ENCODE measurements at places on chromosomes 13 and 19.

DNA sequence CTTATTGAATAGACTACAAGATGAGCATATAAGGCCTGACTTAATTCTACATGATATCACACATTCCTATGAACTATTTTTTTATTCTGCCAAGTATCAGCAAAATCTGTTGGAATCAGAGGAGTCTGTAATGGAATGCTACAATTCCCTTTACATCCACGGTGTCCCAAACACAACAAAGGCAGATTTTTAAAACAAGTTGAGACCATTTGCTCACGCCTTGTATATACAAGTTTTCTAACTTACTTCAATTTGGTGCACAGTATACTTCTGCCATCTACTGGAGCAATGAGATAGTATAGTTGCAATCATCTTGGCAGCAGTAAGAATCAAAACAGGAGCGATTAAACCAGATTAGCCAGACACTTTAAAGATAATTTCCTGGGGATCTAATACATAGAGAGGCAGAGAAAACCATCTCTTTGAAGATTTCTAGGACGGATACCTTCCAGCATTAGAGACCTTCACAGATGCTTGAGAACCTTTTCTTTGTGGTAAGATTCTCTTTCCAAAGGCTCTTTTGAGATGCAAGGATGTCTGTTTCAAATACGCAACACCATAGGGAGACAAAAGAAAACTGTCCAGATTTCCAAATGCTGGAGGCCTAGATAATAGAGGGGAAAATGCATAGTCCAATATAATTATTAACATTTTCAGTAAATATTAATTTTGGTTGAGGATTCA is 302.0 kb upstream of the MIR17HG start:
- no peak for DNase-seq

- no peak for DNase-seq
Observed at GRCh38 chr19:38199340-38199739, 24.7 kb downstream of the DPF1 start.

DNA sequence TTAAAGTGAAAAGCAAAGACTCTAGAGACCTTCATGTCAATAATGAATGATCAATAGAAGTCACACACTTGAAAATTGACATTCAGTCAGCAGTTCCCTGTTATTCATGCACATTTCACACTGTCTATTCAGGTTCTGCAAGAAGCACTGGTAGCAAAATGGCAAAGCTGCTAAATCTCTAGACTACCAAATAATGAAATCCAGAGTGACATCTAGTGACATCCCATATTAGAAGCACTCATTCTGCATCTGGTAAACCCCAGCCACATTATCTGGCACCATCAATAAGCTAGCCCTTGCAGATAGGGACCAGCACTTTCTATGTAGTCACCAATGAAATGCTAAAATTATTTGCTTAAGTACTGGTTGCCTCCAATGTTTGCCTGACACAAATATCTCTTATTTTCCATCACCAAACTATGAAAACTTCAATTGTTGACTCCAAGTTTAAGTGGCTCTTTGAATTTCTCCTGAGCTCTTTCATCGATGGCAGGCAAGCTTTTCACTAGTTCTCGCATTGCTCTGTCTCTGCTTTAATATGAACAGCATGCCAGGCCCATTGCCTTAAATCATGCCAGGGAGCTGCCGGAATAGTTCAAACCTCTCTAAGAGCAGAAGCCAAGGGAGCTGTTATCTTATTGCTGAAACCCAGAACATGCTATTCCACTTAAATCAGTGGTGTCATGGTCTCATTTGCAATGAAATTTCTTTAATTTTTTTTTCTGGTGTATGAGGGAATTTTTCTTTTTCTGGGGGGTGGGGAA is 409.9 kb downstream of the MZT1 start:
- no peak for DNase-seq

GRCh38 chr19:23992348-23992747 is 77.7 kb downstream of the ZNF726 start:
- no peak for DNase-seq

DNA sequence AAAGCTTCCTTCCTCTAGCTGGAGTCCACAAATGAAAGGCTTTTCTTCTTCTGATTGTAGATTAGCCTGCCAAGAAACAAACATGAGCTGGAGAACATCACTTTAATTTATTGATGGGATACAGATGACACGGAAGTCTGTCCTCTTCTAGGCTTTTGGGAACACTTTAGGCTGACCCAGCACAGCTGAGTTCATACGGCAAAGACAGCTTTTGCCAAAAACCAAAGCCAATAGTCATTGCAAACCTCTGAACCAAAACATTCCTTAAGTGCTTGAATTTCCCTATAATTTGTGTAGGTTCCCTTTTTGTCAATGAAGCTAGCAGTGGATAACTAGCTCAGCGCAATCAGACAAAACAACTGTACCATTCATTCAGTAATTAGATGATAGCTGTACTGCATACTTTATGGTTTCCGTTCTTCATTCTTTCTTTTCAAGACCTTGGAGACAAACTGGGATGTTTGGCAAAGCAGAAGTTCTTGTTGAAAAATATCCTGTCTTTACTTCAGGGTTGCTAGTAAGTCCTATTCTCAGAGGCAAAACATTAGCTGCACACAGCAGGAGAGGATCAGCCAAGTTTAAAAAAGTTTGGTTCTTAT is 95.7 kb upstream of the SPRY2 start:
- peak; percentile 16 for DNase-seq

DNA sequence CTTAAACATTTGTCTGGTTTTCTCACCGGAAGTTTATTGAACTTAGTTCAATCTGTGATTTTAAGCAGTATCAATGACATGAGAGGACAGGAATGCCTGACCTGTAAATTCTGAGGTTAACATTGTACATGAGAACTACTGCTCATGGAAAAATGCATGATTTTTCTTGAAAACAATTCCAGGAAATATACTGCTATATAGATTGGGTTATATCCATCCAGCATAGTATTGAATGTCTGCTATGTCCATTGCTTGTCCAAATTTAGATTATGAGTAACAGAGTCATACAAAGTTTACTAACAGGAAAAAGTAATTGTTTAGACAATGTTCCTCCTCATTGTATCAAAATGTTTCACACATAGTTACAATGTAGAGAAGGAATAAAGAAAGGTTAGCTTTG is 606.8 kb downstream of the DACH1 start:
- DNase-seq = no peak

GRCh38 chr19:47315125-47315821 is 5.6 kb downstream of the C5AR1 start:
- DNase-seq = no peak

GRCh38 chr13:85379433-85379832 is 419.8 kb downstream of the SLITRK6 start:
- no peak for DNase-seq

GRCh38 chr19:46571495-46571894 is 29.6 kb upstream of the CALM3 start:
- DNase-seq = peak; percentile 43

GRCh38 chr13:79585033-79585432 is 104.1 kb downstream of the NDFIP2 start:
- no peak for DNase-seq

DNA sequence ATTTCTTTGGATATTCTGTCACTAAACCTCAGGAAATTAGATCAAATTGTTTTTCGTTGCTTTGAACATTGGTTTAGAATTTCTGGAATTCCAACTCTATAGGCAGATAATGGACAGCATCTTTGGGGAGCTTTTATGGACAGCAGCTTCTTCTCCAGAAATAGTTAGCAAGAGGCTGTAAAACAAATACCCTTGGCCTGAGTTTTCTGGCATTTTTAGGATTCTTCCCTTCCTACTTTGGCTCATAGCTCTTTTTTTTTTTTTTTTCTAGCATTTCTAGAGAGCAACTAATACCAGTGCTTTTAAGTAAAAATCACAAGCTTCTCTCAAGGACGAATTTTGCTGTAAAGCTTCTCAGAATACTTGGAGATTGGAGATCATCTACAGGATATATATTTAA is 169.8 kb upstream of the SPRY2 start:
- no peak for DNase-seq

- no peak for DNase-seq
Observed at GRCh38 chr13:76175961-76176725, 540.0 kb downstream of the LMO7 start.

DNA sequence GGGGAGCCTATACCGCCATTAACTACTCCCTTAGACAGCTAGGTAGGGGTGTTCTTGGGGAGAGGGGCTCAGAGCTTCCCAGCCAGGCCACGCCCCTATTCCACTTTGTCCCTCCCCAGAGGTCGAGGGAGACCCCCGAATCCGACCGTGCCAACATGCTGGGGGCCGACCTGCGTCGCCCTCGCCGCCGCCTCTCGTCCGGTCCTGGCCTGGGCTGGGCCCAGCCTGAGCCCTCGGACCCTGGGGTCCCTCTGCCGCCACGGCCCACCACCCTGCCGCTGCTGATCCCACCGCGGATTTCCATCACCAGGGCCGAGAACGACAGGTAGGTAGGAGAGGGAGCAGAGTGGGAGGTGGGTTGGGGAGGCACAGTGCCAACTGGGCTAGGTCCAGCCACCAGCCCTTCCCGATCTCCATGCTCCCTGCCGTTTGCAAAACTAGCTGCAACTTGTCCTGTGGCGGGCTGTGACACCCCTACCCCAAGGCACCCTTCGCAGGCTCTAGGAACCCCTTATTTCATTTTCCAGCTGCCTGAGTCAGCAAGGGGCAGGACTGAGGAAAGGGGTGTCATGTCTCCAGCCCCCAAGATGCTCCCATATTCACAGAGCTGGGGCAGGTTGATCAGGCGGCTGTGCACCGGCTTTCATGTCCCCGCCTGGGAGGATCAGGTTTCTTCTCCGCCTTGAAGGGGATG is 2.6 kb upstream of the PDE4A start:
- DNase-seq = peak; percentile 45

DNA sequence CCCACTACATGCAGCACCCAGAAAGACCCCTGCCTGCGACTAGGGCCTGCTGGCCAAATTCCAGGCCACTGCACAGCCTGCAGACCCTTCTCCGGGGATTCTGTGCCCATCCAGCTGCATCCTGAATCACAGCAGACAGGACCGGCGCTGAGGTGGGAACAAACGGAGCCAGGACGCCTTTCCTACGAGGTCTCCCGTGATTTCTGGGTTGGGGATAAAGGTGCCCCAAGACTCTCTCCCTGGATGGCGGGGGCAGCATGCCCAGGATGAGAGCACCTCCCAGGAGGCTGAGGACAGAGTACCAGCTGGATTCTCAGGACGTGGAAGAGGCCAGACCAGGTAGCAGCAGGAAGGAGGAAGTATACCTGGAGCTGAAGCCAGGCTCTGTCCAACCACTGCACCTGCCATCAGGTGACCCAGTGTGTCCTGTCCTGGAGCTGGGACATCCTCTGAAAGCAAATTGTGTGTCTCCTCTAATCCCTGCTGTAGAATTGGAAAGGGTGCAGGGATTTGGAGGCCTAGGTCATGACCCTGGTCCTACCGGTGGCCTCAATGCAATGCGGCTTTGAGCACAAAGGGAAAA is 3.4 kb upstream of the FUT5 start:
- no peak for DNase-seq

DNA sequence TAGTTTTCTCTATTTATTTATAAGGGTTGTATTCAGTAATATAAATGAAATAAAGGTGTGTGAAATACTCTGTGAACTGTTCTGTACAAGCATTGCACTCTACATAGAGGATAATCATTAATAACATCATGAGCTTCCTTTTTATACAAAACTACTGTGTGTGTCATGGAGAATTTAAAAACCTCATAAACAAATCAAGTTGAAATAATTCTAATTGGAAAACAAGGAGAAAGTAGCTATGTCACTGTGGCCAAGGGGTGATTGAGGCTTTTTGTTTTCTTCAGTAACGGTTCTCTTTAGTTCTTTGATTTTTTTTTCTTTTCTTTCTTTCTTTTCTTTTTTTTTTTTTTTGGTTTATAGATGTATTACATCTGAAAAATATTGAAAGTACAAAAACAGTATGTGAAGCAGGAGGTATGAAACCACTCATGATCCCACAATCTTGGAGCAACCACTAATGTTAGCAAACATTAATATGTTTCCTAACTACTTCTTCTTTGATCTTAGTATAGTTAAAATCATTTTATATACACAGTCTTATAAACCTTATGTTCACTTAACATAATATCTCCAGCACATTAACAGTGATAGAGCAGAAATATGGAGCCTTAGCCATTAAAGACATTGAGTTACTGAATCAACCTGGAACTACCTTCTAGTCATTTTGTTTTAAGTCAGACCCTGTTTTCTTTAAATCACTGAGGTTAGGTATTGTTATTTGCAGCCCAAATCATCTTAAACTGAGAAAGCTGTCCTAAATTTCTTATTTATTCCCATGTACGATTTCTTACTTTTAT is 45.4 kb downstream of the WDFY2 start:
- no peak for DNase-seq

- DNase-seq = no peak
Observed at GRCh38 chr13:76307142-76307541, 579.1 kb downstream of the KCTD12 start.

GRCh38 chr19:53055117-53055516 is 10.6 kb downstream of the ERVV-2 start:
- no peak for DNase-seq

- no peak for DNase-seq
Observed at GRCh38 chr19:44765033-44765948, 12.4 kb upstream of the CBLC start.

- DNase-seq = peak; percentile 74
Observed at GRCh38 chr19:14089662-14090508, 666 bp downstream of the SAMD1 start.

GRCh38 chr19:43560687-43561086 is 14.6 kb downstream of the XRCC1 start:
- no peak for DNase-seq

GRCh38 chr19:46901701-46902401 is 41.1 kb downstream of the ARHGAP35 start:
- no peak for DNase-seq

- DNase-seq = no peak
Observed at GRCh38 chr13:79427265-79427664, 21.2 kb upstream of the RBM26 start.

DNA sequence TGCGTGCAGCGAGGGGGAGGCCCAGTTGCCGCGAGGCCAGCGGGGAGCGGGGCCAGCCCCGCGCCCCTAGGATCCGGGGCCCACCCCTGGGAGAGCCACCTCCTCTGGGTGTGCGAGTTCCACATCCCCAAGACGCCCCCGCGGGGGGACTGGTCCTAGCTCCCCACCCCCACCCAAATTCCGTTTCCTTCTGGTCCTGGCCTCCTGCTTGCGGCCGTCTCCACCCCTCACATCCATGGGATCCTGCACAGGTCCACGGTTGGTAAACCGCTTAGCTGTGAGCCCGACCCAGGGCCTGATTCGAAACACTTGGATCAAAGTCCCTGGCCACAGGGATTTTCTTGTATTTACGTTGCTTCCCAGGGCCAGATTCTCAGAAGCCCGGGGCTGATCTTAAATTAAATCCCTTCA is 324 bp upstream of the FBXO17 start:
- no peak for DNase-seq
